ENCODE measurements at places on chromosomes 5 and 9.

DNA sequence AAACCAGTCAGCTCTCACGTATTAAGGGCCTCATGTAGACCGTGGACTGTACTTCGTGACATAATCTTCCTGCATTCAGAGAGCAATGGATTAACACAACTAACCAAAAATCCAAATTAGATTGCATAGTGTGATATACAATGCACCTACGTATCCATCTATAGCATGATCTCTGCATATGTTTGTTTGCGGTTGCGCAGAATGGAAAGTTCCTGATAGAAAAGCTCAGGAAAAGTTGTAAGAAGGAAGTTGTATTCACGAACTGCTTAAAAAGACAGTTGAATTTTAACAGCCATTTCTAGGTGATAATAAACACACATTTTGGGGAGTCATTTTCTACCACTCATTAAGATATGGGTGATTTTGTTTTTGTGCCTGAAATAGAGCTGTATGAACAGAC is 869.0 kb downstream of the TLE4 start:
- DNase-seq, result no peak

- no peak for DNase-seq
These were observed 193.9 kb downstream of the MED10 start for GRCh38 chr5:6184481-6184880.

DNA sequence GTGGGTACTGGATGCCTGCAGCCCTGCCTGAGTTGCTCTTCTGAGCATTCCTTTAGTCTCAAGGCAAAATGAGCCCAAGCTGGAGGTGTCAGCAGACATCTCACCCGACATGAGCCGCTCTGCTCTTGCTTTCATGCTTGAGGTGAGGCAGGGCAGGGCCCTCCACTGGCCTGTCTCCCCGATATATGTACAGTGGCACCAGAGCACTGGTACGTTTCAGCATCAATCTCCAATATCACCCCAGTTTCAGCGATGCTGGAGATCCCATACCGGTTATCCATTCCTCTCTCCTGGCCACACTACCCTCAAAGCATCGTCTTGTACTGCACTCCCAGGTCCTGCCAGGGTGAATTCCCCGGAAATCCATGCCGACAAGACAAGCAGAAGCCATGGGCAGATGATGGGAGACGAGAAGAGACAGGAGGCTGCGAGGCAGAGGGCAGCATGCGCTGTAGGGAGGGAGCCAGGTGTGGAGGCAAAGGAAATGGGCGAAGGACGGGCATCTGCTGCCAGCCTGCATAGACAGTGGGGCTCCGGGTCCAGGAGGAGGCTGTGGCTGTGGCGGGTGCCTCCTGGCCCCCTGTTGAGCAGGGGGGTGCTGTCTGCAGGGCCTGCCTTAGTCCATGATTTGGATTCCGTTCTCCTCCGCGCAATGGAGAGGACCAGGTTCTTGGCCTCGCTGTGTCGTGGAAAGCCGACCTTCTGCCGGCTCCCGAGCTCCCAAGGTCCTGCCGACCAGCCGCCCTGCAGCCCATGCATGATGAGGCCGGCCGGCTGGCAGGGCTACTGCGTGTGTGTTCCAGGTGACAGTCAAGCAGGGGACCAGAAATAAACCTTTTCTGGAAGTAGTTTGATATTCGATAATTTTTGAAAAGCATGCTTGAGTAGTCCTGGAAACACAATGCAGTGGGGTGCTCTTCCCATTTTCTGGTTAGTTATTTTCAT is 152.2 kb upstream of the IRX2 start:
- no peak for DNase-seq

DNA sequence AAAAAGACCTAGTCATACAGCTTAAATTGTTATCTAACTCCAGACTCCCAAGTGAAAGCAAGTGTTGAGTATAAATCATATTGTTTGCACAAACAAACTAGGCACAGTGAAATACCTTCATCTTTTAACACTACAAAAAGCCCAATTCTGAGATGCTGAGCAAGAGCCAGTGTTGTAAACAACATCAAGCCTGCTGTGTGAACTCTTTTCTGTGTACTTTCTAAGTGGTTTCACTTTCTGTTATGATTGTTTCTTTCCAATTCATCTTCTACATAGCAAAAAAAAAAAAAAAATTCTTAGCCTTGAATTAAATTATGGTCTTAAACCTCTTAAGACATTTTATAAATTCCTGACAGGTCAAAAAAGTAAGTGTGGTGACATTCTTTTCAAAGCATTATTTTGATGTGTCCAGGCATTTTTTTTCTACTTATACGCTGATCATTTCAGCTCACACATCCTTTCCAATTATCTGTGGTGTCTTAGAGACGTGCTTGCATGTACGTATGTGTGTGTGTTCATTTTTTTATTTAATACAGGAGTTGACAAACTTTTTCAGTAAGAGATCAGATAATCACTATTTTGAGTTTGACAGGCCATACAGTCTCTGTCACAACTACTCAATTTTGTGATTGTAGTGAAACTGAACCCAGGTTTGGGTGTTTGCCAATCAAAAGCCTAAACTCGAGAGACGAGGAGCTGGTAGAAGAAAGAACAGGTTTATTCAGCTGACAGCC is 556.1 kb downstream of the CDH9 start:
- no peak for DNase-seq

DNA sequence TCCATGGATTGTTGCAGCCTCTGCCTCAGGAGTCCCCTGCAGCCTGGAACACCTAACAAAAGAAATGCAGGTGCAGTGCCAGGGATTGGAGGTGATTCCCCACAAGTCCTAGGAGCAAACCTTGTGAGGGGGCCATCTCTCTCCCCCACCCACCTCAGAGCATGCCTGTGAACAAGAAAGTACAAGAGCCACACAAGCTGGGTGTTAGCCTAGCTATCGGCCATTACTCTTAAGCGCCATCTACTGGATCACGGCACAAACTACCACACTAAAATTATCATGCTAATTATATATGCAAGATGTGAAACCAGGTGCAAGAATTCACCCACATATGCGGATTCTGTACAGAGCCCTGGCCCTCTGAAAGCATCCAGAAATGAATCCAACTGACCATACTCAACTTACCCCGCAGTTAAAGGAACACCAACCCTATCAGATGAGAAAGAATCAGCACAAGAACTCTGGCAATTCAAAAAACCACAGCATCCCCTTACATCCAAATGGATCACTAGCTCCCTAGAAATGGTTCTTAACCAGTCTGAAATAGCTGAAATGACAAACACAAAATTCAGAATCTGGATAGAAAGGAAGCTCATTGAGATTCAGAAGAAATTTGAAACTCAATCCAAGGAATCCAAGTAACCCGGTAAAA is 16.5 kb upstream of the PRSS3 start:
- peak; percentile 49 for DNase-seq

GRCh38 chr5:15570491-15570890 is 70.5 kb downstream of the FBXL7 start:
- no peak for DNase-seq

DNA sequence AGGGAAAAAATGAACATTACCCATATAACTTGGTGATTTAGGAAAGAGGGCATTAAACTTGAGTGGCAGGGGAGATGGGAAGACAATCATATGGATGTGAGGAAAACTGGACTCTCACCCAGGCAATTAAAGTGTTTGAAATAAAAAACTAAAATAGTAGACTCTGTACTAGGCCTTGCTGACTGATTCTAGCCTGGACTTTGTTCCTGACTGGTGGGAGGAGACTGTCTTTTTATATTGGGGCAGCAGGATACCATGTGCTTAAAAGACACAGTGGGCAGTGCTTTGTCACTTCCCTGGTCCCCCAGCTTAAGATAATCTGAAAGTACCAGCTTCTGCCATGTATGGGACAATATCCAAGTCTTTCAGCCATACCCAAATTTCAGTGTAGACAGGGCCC is 107.0 kb downstream of the ACTL7B start:
- DNase-seq, result no peak

- no peak for DNase-seq
These were observed 63.6 kb upstream of the UBAC1 start for GRCh38 chr9:136024696-136025316.

DNA sequence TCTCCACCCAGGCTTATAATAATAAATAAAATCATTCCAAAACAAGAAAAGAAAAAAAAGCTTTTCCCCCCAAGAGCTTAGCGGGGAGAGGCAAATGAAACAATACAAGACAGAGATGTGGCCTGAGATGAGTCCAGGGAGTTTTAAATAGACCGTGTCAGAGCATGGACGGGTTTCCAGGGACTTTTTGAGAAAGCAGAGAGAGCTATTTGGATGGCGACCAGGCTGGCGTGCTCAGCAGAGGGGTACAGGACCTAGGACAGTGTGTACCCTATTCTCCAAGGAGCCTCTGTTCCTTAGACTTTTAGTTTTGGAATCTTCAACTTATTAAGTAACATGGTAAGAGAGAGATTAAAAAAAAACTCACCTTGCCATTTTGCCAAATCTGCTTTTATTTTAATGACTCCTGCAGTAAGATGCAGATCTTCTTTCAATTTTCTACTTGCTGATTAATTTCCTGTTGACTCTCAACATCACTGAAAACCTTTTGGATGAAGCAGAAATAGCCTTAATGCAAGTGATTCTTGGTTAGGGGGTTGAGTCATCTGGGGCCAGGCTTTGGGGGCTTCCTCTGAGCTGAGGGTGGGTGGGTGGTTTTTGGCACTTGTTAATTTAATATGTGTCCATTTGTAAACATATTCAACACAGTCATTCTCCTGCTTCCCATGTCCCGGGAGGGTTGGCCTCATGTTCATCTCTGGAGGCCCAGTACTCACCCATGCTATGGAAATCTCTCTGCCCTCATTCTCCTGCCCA is 49.6 kb upstream of the OSMR start:
- DNase-seq, result no peak

- no peak for DNase-seq
These were observed 71.0 kb downstream of the INVS start for GRCh38 chr9:100170085-100170484.

DNA sequence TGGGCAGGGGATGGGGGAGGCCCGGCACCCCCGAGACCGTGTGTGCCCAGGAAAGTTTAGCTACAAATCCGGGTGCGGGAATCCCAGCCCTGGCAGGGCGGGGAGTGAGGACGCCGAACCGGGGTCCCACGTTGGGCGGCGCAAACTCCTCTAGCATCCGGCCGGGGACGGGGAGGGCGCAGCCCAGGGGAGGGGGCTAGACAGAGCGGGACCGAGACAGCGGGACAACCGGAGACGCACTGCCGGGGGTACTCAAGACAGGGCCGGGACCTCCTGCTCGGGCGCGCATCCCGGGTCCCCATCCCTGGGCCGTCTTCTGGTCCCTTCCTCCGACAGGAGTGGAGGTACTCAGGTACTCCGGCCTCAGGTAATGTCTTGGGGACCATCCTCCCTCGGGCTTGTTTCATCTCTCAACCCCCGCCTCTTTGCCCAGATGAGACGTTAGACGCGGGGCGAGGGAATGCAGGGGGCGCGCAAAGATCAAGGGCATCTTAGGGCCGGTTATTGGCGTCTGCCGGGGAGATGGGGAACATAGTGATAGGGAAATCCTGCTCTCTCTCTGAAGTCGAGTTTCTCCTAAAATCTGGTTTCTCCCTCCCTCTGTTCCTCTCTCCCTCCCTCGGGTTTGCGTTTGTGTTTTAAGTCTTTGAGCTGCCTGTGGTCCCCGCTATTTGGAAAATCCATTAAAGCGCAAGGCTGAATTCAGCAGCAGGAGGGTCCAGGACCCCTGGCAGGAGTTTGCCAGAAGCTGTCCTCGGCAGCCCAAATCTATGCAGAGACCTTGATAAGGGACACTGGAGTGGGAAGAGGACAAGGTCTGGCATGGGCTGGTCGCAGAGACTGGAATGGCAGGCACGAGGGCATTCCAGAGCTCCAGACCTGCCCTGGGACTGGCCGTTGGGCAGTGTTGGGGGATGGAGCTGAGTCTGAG is 815 bp downstream of the PDZD2 start:
- no peak for DNase-seq

GRCh38 chr5:67896930-67897313 is 318.6 kb upstream of the PIK3R1 start:
- DNase-seq, result no peak

DNA sequence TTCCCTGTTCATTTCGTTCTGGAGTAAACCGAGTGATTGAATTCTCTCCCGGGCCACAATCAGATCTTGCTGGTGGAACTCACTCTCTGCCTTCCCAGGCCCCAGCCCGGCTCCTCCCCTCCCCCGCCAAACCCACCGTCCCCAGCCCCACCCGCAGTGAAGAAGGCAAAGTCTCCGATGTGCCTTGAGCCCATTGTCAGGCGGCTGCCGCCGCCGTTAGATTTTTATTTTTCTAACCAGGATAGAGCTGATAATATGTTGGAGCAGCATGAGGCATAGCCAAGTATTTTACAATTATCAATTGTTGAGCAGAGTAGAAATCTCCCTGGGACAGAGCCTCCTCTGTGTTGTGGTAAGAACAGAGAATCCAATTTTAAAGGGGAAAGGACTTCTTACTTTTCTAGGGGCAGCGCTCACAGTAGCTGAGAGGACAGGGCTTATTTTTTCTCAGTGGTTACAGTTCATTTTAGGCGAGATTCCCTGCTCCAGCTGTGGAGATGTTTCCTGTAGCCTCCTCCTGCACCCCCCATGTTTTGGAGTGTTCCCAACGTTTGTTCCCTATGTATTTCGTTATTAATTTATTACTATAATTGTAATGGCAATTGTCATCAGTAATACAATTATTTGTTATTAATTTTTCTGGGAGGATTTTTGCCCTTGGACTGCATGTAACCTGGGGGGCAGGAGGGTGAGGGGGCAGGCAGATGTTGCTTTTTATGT is 1.3 kb downstream of the PSAT1 start:
- no peak for DNase-seq

GRCh38 chr5:32471784-32472183 is 27.2 kb upstream of the ZFR start:
- no peak for DNase-seq

DNA sequence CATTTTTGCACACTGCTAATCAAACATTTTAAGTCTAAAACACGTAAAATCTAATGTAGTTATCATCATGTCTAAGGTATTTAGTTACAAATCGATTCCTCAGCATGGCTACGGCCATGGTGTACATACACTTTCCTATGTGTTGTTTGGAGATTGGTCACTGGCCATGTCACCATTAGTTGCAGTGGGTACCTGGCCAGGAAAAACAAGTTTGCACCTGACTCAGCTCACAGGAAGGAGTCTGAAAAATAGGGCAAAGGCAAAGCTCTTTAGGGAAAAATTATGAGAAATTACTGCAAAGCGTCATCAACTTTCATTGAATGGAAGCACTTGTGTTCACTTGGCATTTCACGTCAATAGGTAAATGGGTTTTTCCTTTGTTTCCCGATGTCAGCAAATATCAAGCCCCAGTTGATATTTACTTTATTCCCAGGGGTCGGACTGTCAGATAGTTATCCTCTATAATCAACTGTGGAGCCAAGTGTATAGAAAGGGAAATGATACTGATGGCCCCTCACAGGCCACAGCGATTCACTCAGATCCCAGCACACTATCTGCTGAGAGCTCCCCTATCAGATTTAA is 626.0 kb upstream of the ADAMTS16 start:
- no peak for DNase-seq

DNA sequence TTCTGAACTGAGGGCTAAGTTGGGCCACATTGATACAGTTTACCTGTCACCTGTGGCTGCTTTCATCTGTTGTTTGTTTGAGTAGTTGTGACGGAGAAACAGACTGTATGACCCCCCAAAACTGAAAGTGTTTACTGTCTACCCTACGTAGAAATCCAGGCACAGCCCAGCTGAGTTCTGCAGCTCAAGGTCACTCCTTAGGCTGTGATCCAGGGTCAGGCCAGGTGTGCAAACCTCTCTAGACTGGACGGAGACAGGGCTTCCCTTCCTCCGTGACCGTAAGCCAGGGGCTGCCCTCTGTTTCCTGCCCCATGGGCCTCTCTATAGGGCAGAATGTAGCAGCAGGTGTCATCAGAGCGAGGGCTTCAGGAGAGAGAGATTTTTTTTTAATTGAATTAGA is 207.9 kb upstream of the OTULINL start:
- DNase-seq, result no peak

GRCh38 chr5:1138445-1139245 is 26.8 kb upstream of the SLC12A7 start:
- no peak for DNase-seq

Measured in CD8-positive, alpha-beta memory T cell (primary cell).